ENCODE measurements at places on chromosomes 1 and 21.

DNA sequence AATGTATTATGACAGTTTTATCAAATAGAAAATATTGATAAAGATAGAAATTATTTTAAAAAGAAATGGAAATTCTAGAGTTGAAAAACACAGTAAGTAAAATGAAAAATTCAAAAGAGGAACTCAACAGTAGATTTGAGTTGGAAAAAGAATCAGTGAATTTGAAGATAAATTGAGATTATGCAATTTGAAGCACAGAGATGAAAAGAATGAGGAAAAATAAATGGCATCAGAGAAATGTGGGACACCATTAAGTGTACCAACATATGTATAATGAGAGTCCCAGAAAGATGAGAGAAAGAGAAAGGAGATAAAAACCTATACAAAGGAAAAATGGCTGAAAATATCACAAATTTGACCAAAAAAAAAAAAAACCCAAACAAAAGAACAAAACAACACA, 25.0 kb downstream of the C4BPA start:
- DNase-seq = no peak

- DNase-seq = no peak
Measured at GRCh38 chr1:224170748-224171478, 12.1 kb upstream of the DEGS1 start.

DNA sequence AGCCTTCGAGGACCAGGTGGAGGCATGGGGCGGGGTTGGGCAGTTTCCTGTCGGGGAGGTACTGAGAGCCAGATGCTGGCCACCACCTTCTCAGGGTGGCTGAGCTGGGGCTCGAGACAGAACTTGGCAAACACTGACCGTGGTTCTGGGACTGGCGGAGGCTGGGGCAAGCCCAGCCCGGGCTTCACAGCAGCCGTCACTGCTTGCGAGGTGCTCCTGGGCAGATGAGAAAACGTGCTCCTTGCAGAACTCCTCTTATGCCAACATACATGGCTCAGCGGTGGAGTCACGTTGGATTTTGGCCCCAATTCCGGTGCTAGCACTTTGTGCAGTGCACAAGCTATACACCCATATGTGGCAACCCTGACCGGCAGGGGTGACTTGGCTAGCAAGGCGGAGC, 69.2 kb downstream of the RUNX3 start:
- no peak for DNase-seq

- no peak for DNase-seq
Measured at GRCh38 chr1:37562984-37563383, 6.2 kb downstream of the DNALI1 start.
